ENCODE measurements at places on chromosomes 5 and 9.
A peak's percentile ranks its signal among the peaks of the same experiment; 100 is the strongest.

- no peak for DNase-seq
Observed at GRCh38 chr9:80602291-80602690, 1030.5 kb downstream of the TLE4 start.

- no peak for DNase-seq
Observed at GRCh38 chr5:118270526-118270925, 717.8 kb downstream of the DTWD2 start.

- DNase-seq = peak; percentile 93
Observed at GRCh38 chr5:16736158-16736995, 119.6 kb upstream of the RETREG1 start.

GRCh38 chr5:34899066-34899465 lies 16.2 kb downstream of the RAD1 start:
- no peak for DNase-seq

GRCh38 chr9:83065233-83065632 lies 2.3 kb upstream of the RASEF start:
- DNase-seq = no peak

DNA sequence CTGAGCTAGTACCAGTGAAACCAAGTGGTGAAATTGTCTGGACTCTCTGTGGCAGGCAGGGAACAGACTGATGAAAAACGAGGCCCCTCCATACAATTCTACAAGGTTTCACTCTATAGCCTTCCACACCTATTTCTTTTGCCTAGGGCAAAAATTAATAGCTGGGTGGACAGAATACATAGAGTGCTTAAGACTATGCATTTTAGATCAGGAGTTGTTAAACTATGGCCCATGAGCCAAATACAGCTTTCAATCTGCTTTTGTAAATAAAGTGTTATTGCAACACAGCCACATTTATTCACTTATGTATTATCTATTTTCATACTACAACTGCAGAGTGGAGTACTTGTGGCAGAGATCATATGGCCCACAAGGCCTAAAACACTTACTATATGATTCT lies 45.2 kb downstream of the SH3TC2 start:
- no peak for DNase-seq

DNA sequence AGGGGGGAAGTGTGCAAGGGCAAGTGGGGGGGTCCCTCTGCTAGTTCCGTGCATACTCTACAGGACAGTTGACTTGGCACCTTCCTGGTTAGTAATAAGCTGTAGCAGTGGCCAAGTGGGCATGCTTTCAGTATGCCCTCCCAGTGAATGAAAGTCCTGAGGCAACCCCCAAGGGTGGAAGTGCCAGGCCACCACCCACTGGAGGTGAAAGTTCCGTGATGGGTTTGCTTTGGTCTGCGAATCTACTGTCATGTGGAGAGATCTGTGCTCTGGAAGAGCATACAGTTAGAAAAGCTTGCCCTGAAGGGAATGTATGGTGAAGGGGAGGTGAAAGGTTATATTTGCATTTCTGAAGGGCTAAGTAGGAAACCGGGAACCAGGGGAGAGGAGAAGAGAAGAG lies 10.3 kb downstream of the FXN start:
- DNase-seq = no peak

GRCh38 chr5:10525124-10525495 lies 38.8 kb upstream of the ANKRD33B start:
- no peak for DNase-seq

GRCh38 chr9:109923471-109923760 lies 143.4 kb downstream of the PALM2AKAP2 start:
- peak; percentile 6 for DNase-seq

DNA sequence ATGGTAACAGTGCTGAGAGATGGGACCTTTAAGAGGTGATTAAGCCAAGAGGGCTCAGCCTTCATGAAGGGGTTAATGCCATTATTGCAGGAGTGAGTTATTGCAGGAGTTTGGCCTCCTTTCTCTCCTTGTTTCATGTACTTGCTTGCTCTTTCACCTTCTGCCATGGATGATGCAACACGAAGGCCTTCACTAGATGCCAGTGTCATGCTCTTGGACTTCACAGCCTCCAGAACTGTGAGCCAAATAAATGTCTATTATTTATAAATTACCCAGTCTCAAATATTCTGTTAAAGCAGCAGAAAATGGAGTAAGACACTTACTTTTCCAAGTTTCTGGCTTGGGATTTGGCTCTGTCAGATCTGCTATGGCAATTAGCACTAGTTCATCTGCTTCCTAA lies 38.4 kb upstream of the RECK start:
- no peak for DNase-seq

DNA sequence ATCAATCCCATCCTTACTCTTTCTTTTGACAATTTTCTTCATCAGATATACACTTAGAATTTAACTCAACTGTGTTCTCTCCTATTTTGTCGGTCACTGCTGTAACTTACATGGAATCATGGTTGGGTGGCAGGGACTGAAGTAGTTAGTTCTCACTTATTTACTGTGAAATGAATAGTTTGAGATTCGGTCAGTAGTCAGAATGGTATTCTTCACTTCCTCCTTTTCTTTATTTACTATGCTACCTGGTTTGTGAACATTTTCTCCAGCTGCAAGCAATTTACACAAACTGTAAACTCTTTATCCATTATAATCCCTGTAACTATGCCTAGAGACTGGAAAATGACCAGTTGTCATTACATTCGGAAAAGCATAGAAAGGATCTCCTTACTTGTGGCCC lies 41.5 kb upstream of the GDNF start:
- no peak for DNase-seq

DNA sequence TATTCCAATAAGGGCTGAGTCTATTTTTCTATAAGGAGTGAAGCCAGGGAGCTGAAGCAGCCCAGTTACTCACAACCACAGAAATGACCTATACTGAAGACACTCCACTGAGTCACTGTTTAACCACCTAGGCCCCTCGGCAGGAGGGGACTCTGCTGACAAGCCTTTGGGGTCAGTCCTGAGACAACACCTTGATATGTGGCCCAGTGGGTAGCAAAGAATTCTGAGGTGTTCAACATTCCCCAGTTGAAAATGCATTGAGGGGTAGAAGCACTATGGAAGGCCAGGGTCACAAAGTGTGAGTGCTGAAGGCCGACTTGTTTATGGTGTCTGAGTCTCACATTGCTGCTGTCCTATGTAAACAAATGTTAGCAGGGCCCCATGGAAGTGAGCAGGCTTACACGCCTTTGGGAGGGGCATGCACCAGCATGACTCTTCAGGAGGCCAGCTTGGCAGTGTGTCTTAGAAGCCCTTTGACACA lies 112.6 kb upstream of the NFIL3 start:
- no peak for DNase-seq

DNA sequence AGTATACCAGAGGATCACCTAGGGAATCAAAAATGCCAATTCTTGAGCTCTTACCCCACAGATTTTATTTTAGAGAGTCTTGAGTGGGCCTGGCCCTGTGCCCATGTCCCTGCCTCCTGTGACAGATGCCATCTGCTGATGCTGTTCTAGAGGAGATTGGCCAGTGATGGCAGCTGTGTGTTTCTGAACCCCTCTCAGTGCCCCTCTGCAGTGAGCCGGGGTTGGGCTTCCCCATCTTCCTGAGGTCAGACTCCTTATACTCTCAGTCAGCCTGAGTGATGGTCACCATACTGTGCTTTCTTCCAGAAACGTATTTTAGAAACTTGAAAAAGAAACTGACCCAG lies 6.1 kb downstream of the PTCD2 start:
- no peak for DNase-seq

DNA sequence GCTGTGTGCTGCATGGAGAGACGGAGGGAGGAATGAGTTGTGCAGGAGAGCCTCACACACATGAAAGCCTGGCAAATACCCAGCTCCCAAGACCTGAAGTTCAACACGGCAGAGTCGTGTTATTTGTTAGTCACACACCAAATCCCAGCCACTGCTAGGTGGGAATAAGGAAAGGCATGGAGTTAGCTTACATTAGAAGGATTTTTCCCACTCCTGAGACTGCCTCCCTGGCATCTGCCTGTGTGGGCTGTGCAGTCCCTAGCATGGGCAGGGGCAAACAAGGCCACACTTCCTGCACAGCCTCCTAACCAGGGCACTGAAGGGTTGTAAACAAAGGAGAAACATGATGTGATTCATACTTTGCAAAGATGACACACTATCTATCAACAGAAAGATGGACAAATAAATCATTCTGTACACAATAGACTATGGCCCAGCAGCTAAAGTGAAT lies 306.8 kb downstream of the SPOCK1 start:
- DNase-seq = no peak

- no peak for DNase-seq
Observed at GRCh38 chr5:151958111-151958510, 33.5 kb upstream of the GLRA1 start.

- DNase-seq = no peak
Observed at GRCh38 chr9:131969469-131969989, 110.1 kb downstream of the MED27 start.

DNA sequence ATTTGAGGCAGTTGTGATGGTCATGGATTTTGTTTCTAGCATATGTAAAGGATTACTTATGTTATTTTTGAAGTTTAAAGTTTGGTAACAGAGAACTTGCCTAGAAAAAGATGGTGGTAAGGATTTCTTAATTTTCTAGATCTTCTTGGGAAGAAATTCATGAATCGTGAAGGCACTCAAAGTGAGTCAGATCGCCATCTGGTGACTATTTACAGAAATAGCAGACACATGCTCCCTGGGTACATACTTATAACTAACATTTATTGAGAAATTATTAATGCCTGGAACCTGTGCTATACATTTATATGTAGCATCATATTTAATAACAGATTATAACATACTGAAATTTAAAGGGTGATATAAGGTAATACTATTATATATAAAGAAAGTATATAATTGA lies 299.7 kb downstream of the IZUMO3 start:
- no peak for DNase-seq

DNA sequence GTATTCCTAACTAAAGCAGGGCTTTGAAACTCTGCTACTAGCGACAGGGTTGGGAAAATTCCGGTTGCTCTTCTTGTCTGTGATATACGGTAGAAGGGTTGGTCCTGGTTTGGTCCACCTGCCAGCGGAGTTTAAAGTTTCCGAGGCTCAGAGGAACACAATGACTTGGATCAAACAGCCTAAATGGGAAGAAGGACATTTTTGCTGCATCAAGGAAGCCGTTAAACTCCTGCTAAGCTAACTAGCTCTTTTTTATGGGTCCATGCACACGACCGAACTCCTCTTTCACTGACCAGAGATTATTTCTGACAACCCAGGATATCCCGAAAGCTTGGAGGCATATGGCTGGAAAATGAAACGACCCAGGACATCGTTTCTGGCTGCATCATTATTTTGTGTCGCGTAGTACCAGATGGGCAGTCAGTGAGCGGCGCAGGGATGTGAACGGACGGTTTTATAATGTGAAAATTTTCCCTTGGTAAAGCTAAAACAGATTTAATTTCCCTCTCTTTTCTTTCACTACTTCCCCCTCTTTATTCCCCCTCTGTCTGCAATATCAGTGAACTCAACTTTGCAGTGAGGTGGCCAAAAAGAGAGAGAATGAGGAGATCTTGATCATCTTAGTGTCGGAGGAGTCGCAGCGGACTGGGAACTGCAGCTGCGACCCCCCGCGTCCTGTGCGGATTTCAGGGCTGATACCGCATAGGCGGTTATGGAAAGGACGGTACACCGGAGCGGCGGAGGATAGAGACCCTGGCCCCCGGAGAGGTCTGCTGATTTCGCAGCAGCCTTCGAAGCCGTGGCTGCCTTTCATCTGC lies at the start of gene LURAP1L:
Gene LURAP1L, plus strand, starts transcription at position 160 of the 818 bp plus-strand sequence. CDS start 696 bp downstream, outside the sequence.
- peak; percentile 57 for DNase-seq

All from COR-L47 (cell line).